ENCODE measurements at places on chromosomes 16 and 17. TPM values are rescaled to one million over a fixed set of nuclear protein-coding genes. Genes with fewer than 3 reads are reported as not detected.

Gene PRPSAP1
- 31.5 TPM for polyA plus RNA-seq

Gene USP6
- 30.0 TPM for polyA plus RNA-seq

- DNase-seq: no peak
Observed at GRCh38 chr16:84919269-84919668, 92.1 kb downstream of the ZDHHC7 start.

Gene TM4SF5
- polyA plus RNA-seq: not detected

Gene ABAT
- polyA plus RNA-seq: 17.7 TPM

Gene KRT36
- polyA plus RNA-seq: not detected

DNA sequence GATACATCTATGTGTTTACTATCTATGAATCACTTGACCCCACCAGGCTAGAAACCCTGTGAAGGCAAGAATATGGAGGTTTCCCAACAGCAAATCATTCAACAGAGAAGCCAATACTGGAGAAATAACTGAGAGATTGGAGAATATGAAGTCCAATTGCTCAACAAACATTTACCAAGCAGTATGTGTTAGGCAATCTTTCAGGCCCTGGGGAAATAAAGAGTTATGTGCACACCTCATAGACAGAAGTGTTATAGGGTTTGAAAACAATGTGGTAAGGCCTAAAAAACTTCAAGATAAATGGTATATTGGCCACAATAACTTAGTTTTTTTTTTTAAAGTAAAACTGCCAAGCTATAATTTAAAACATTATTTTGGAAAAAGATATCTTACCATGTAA is 1245.8 kb downstream of the CDH11 start:
- peak; percentile 38 for DNase-seq

Gene CD300H
- polyA plus RNA-seq: not detected

GRCh38 chr17:3602499-3602898 is 6.7 kb downstream of the TRPV1 start:
- DNase-seq: no peak

DNA sequence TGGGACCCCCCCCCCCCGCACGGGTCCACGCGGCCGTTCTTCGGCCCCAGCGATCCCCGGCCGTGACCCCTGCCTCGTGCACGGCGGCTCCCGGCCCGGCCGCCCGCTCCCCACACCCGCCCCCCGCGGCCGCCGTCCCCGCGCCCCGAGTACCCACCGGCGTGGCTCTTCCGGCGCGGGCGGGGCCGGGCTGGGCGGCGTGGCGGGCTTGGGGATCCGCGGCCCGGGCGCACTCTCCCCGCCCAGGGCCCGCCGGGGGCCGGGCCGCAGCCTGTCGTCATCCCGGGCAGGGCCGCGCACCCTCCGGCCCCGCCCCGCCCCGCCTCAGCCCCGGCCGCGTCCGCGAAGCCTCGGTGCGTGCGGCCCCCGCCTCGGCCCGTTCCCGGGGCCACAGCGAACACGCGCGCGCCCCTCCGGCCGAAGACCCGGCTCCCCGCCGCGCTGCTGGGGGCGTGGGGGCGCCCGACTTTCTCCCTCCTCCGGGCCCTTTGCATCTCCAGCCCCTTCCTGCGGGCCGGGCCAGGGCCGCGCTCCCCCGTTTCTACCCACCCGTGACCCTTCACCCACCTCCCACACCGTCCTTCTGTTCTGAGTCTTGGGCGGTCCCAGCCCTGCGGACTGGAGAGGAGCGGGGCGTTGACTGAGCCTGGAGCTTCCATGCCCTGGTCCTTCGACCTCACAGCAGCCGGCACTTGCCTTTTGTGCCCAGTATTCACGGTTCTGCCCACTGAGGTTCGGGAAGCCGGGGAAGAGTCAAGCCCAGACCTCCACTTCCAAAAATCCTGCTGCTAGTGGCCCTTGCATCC is 840 bp downstream of the MYO1C start:
- no peak for DNase-seq

GRCh38 chr17:43171586-43172487 is 823 bp downstream of the NBR1 start:
- DNase-seq: no peak

Data from forelimb muscle (tissue), 1 donor.